ENCODE measurements at places on chromosomes 12 and 14.

DNA sequence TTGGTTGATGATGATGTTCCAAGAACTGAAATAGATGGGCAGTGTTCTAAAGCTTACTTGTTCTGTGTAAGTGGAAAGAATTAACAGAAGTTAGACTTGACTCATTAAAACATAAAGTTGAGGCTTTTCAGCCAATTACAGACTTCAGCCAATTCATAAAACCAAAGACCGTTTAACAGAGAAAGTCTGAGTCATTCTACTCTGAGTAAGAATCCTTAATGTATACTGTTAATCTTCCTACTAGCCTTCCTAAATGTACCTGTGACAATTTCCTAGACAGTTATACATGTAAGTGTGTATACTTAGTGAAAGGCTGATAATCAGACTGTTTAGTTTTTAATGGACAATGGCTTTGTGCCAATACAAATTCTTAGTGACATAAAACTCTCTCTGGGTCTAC is 681.0 kb downstream of the RPL10L start:
- DNase-seq, result no peak

DNA sequence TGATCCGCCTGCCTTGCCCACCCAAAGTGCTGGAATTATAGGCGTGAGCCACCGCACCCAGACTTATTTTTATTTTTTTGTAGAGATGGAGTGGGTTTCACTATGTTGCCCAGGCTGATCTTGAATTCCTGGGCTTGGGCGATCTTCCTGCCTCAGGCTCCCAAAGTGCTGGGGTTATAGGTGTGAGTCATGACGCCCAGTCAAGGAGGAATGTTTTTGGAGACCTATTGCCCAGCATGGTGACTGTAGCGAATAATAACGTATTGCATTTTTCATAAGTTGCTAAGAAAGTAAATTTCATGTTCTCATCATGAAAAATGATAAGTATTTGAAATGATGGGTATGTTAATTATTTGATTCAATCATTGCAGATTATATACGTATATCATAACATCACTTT is 46.5 kb downstream of the TEAD4 start:
- DNase-seq, result no peak

DNA sequence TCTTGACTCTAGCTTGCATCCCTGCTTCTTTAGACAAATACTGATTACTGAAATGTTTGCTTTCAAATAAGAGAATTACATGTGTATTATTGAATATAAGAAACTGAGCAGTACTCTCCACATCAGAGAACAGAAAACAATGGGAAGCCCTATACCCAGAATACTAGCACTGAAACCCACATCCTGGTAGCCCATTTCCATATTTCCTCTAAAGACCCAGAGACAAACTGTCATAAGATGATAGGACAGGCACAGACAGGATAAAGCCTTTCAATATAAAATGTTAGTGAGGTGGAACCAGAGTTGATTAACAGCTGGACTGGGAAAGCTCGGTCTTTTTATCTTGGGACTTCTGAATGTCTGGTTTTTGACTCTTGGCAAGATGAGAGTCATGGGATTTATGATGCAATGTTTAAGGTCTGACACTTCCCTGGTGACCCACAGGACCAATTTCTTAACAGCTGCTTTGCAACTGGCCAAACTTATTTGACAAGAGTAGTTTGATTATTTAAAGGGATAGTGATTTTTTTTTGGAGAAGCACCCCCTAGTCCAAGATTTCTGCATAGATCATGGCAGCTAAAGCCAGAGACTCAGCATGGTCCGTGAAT is 166.9 kb upstream of the ATXN7L3B start:
- no peak for DNase-seq

- peak; percentile 98 for DNase-seq
Measured at GRCh38 chr12:50246873-50247612, 36.3 kb downstream of the LIMA1 start.

- no peak for DNase-seq
Measured at GRCh38 chr12:103348935-103349334, 146.8 kb downstream of the C12orf42 start.

DNA sequence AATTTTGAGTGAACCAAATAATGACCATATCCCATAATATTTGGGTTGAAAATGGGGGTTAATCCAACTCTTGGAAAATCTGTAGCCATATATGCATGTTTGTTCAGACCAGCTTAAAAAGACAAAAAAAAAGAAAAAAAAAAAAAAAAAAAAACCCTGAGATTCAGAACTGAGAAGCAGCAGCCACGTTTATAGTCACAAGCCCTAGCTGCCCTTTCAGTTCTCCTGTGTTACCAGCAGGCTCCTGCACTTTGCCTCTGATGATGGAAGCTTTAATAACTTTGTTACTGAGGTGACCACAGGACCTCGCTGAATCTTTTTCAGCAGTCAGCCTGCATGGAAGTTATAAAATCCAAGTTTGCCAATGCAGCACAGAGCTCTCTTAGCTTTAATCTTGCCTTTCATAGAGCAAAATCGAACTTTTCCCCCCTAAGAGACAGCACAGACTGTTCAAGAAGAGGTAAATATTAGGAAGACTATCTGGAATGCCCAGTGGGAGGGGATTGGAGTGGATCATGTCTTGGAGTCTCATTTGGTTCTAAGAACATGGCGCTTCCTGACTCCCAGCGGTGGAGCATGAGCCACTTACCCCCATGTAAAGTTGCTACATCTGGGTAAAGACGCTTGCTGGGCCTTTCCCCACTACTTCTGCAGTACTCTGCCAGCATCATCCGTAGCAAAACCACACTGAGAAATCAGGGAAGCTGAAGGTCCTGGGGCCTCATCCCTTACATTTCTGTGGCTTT is 20.6 kb downstream of the GNG2 start:
- no peak for DNase-seq

- no peak for DNase-seq
Measured at GRCh38 chr14:54936816-54937215, 34.2 kb upstream of the GCH1 start.

GRCh38 chr12:56591126-56591525 is 39.0 kb downstream of the BAZ2A start:
- DNase-seq, result no peak

- DNase-seq, result no peak
Measured at GRCh38 chr14:88910386-88910785, 85.9 kb downstream of the TTC8 start.

DNA sequence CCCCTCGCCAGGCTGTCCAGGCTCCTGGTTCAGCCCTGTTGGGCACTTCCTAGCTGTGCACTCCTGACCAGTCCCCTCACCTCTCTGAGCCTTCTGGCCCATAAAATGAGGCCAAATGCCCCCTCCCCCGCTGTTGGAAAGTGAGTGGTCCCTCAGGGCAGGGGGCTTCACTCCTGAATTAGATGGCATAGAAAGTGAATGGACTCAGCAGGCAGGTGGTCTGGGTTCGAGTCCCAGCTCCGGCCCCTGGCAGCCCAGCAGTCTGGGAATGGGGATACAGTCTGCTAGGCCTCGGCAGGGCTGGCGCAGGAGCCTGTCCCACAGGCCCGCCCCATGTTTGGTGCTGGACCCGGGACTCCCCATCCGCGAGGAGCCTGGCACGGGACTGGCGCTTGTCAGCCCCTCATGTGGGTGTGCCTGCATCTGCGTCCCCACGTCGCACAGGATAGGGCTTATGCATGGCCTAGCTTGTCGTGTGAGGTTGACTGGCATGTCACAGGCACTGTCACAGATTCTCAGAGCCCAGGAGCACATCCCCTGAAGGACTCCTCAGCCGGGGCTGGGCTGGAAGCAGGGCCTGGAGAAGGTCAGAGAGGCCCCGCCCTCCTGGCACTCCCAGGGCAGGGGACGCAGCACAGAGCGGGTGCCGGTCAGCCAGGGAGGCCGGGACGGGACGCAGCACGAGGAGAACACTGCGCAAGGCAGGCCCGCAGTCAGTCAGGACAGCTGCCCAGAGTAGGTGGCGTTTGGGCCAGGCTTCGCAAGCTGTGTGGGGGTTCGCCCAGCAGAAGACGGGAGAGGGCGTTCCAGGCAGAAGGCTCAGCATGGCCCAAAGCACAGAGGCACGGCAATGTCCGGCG is 40.5 kb downstream of the DIO3 start:
- no peak for DNase-seq

- no peak for DNase-seq
Measured at GRCh38 chr14:33629792-33630191, 321.1 kb downstream of the EGLN3 start.

DNA sequence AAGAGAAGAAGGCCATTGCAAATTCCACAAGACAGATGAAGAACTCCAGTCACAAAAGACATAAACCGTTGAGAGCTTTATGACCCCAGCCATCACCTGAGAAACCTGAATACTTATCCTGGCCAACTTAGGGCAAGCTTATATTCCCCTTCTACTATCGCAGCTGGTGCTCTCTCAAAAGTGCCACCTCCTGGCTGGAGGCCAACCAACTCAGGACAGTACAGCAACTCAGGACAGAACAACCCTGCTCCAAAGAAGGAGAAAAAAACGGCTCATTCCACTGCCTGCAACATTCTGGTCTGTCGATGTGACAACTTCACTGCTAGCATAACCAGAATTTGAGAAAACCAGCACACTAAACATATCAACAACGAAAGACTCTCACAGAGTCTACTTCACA is 9.7 kb upstream of the KRT6B start:
- DNase-seq, result no peak

- peak; percentile 75 for DNase-seq
Measured at GRCh38 chr12:80268924-80269749, 169.8 kb downstream of the OTOGL start.

DNA sequence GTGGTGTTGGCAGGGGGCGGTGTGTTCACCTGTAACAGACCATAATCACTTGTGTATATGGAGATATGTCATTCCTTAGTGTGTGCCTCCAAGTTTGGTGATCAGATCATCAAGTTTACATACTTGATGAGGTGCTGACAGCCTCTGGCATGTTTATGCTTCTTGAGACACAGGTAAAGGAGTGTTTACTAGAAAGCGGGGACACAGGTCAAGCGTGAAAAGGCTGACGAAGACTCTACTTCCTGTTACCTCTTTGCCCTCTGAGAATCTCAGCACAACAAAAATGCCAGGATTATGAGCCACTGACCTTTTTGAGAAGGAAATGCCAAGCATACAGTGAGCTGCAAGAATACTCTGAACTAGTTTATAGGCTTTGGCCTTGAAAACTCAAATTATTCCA is 29.6 kb downstream of the PRDM4 start:
- no peak for DNase-seq

DNA sequence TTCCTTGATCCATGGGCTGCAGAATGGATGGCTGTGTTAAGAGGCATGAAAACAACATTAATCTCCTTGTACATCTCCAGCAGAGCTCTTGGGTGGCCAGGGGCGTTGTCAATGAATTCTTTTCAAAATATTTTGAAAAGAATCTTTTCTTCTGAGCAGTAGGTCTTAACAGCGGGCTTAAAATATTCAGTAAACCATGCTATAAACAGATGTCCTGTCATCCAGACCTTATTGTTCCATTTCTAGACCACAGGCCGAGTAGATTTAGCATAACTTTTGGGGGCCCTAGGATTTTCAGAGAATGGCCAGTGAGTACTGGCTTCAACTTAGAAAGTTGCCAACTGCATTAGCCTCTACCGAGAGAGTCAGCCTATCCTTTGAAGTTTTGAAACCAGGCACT is 130.2 kb downstream of the RAD51B start:
- DNase-seq, result no peak

- DNase-seq, result no peak
Measured at GRCh38 chr12:8123124-8123912, at the start of gene CLEC4A. Gene CLEC4A, plus strand, starts transcription at chr12:8123617. Its CDS starts 262 bp downstream, at chr12:8123879.

GRCh38 chr12:29725587-29726320 is 58.0 kb downstream of the TMTC1 start:
- DNase-seq, result peak; percentile 78

- no peak for DNase-seq
Measured at GRCh38 chr14:46581036-46581671, 70.4 kb downstream of the RPL10L start.

DNA sequence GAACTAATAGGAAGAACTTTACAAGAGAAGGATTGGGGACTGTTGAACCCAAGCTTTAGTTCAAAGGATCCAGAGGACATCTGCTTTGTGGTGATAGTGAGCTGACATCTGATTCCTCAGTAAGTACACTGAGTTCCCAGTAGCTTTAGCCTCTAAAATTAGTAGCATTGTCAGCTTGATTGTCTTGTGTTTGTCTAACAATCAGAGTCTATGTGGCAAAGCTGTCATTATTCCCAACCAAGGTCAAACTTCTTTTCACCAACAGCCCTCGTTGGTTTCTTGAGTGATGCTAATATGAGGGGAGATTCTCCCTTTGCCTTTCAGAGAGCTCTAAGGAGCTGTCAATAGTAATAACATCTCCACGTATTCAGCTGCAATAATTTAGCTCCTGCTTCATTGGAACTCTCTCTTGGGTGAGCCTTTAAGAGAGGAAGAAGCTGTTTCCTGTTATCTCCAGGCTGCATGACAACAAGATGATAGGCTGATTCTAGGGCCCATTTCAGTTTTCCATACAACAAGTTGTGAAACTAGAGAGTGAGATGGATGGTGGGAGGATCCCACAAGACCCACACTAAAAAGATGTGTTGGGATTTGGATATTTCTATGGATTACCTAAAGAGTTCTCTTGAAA is 46.7 kb downstream of the TGFB3 start:
- DNase-seq, result no peak

- DNase-seq, result no peak
Measured at GRCh38 chr14:99413172-99413571, 67.5 kb downstream of the SETD3 start.

- DNase-seq, result peak; percentile 44
Measured at GRCh38 chr12:49923880-49924556, 20.3 kb upstream of the FAIM2 start.

DNA sequence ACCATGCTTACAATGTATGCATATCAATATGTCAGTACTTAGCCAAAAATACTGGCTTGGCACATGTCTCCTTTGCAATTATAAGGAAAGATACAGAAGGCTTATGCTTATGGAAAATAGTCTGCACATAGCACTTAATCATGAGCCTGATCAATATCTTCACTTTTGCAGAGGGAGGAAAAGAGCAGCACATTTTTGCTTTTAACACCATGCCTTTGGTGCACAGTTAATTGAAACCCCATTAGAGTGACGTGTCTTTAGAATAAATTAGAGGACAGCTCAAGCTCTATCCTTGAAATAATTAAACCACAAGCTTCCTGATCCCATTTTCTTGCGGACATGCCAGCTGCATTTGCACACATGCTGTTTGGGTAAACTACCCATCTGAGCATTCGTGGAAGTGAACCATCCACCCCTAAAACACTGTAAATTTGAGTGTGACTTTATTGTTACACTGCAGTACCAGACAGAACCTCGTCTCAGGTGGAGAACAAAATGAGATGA is 839.9 kb upstream of the MGAT4C start:
- DNase-seq, result no peak

DNA sequence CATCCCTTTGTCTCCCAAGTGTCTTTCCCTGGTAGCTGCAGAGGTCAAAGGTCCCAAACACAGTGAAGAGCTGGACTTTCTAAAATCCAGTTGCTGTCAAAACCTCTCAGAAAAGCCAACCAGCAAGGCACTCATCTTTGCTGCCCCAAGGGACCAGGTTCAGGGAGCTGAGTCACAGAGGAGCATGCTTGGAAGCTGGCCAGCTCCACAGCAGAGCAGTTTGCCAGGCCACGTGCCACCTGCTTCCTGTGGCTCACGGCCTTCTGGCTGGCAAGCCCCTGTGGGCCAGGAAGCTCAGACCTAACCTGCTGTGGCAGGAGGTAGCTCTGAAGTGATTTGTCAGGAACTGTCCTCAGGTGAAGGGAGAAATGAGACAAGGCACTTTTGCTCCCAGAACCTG is 3.6 kb downstream of the ISCU start:
- peak; percentile 80 for DNase-seq

- DNase-seq, result no peak
Measured at GRCh38 chr14:39592116-39592789, 160.0 kb upstream of the FBXO33 start.

GRCh38 chr14:91996948-91997371 is 42.9 kb downstream of the TRIP11 start:
- DNase-seq, result peak; percentile 91

Measured in fibroblast of the aortic adventitia (primary cell).